NCI-H1048 (cell line): ENCODE measurements at places on chromosomes 16 and 17.

DNA sequence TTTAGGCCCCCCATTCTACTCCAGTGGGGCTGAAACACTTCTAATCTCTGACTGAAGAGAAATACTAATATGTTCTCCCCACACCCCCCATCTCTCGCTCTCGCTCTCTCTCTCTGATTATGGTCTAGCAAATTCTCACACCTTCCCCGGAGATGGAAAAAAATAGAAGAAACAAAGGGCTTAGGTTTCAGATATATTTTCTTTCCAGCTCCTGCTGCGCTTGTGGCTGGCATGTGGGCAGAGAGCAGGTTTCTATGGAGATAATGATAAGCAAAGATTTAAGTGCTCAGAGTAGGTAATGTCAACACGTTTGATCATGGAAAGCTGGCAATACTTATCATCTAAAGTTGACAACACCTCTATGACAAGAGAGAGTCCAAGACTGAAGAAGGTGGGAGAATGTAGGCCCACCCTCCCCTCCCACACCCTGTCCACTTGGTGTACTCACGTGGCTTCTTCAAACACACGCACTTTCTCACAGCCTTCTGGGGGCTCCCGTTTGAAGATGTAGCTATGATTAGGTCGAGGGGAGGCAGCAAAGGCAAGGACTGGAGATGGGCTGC, 8.0 kb upstream of the SLC35B1 start:
- no peak for DNase-seq

DNA sequence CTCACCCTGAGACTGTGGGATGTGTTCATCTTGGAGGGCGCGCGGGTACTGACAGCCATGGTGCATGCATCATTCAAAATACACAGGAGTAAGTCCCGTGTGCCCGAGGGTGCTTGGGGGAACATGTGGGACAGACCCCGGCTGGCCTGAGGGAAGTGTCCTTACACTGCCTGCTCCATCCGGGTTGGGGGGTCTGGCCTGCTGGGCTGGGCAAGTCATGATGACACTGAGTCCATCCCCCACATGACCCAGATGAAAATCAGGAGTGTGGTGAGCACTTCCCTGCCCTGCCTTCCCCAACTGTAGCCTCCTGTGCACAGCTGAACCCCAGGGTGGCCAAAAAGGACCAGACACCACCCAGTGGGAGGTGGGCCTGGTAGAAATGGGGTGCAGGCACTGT, 10.8 kb downstream of the TBC1D26 start:
- DNase-seq = no peak

- DNase-seq = no peak
Observed at GRCh38 chr16:82754716-82755513, 128.1 kb downstream of the CDH13 start.

DNA sequence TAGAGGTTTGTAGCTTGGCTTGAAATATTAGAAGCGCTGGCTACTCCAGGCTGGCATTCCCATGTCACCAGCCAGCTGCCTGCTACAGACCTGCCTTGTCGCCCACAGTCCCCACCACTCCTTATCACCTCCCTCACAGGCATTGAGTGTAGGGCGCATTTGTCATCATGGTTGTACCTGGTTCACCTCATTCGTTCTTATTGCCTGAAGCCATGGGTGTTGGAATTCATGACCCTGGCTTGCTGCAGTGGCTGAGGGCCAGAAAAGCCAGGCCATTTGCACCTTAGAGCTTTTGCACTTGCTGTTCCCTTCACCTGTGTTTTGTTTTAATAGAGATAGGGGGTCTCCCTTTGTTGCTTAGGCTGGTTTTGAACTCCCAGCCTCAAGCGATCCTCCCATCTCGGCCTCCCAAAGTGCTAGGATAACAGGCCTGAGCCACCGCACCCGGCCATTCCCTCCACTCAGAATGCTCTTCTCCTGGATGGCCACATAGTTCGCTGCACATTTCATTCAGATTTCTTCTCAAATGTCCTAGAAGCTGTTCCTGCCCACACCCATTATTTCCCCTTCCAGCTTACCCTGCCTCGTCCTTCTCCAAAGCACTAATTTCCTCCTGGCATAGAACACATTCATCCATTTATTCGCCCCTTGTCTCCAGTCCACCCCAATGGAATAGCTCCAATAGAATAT, 97.6 kb downstream of the C16orf78 start:
- DNase-seq = no peak

DNA sequence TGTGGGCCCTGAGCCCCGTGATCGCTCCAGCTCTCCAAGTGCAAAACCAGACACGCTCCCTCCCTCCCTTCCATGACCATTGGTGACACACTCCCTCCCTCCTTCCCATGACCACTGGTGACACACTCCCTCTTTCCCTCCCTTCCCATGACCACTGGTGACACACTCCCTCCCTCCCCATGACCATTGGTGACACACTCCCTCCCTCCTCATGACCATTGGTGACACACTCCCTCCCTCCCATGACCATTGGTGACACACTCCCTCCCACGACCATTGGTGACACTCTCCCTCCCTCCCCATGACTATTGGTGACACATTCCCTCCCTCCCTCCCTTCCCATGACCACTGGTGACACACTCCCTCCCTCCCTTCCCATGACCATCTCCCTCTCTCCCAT, 56.3 kb downstream of the LMF1 start:
- DNase-seq = no peak

DNA sequence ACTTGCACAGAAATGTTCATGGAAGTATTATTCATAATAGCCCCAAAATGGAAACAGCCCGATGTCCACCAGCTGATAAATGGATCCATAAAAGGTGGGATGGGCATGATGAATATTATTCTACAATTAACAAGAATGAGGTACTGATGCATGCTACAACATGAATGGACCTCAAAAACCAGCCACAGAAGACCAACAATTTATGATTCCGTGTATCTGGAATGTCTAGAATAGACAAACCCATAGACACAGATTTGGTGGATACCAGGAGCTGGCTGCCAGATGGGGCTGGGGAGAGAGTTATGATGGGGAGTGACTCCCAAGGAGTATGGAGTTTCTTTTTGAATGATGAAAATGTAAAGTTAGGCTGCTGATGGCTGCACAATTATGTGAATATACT, 10.8 kb upstream of the NAGLU start:
- DNase-seq = no peak

- DNase-seq = no peak
Observed at GRCh38 chr17:41547378-41547841, 19.3 kb upstream of the KRT19 start.

DNA sequence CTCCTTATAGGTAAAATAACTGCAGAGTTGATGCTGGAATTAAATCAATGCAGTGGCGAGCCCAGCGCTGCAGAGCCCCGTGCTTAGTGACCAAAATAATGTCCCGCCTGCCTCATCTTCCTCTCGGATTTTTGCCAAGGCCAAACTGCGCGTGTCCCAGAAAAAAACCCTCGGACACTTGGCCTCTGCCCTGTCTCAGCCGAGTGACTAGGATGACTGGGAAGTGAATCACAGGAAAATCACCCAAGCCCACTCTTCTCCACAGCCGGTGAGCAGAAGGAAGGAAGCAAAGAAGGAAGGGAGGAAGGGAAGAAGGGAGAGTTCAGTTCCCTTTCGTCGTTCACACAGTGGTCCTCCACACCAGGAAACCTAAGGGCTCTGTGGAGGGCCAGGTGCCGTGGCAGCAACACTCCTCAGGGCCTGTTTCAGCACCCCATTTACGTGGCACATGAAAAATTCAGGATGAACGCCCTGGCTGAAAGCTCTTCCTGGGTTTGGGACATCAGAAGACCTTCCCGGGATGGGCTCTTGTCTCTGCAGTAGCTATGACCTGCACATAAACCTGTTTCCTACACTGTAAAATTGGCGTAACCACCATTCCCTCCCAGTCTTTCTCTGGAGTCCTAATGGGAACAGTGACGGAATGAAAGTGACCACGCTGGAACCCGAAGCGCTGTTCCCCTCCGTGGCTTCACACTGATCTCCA, 25.4 kb upstream of the HOXB13 start:
- DNase-seq = no peak

DNA sequence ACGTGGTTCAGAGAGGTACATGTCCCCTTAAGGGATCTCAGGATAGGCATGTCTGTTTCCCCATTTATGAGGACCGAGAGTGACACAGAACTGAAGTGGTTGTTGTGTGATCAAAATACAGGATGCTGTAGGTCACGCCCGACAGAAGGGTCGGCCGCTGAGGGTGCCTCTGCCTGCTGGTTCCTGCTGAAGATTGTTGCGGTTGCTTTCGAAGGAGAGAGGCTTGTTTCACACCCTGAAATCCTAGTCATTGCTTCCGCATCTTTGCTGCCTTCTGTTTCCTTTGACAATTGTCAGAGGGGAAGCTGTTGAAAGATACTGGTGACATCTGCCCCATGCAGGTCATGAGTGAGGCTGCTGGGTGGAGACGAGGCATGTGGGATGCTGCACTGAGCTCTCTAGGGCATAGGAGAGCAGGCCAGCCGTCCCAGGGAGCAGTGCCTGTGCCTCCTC, 3.8 kb upstream of the NAT9 start:
- no peak for DNase-seq

- no peak for DNase-seq
Observed at GRCh38 chr17:76556765-76557367, 17.0 kb downstream of the PRCD start.

DNA sequence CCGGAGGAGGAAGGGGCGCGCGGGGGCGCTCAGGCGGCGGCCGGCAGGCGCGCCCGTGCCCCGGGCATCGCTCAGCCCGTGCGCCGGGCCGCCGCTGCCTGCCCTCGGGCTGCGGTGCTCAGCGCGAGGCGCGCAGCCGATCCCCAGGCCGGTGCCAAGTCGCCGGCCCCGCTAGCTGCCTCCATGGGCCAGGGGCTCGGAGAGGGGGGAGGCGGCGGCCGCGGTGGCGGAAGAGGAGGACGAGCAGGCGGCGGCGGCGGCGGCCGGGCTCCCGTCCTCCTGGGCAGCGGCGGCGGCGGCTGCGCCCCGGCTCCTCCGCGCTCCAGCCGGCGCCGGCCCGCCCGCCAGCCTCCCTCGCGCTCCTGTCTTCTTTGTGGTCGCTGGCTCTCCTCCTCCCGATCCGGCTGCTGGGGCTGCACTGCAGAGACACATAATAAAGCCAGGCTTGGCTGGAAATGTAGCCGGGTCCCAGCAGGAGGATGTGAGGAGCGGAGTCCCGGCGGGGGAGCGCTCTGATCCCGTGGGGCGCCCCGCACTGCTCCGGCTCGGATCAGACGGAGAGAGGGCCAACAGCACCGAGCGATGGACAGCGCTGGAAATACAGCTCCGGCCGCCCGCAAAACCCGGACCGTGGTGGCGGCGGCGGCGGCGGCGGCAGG, 889 bp upstream of the ZNF423 start:
- DNase-seq = no peak

GRCh38 chr16:25048146-25048618, 33.0 kb upstream of the ARHGAP17 start:
- no peak for DNase-seq

GRCh38 chr16:27231692-27232060, 28.4 kb downstream of the KDM8 start:
- DNase-seq = no peak

DNA sequence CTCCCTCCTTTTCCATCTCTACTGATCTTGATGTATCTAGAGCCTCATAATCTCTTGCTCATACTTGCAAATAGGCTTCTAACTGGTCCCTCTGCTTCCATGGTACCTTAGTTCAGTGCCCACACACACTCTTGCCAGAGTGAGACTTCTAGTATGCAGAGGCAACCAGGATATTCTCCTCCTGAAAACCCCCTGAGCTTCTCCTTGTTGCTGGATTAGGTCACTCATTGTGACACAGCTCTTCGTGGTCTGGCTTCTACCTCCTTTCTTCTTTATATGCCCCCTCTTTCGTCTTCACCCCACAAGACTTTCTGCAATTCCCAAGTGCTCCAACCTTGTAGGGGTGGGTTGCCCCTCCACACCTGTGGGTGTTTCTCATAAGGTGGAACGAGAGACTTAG, 2.5 kb upstream of the FAM20A start:
- no peak for DNase-seq
